ENCODE measurements at places on chromosomes 4 and X.
A peak's percentile ranks its signal among the peaks of the same experiment; 100 is the strongest.

DNA sequence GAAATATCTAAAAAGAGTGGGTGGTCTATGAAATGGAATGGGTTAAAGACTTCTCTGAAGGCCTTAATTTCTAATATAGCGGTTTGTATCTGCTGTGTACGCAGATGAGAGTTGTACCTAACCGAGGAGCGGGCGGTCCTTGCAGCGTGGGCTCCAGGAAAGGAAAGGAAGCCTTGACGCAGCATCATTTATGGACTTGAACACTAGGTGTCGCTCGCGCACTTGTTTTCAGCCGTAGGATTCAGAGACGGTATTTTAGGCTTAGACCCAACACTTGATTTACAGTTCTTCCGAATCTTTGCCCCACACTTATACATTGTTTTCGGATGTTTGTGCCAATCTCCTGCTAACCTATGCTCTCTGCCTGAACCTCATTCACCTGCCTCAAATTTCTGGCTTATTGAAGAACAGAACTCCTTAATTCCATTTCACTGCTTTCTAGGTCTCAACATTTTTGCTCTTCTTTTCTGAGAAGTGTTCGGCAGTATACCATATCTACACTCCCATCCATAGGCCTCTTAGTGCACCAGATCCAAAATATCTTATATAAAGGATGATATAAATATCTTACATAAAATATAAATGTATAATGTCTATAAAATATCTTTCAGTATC is 48.9 kb upstream of the AADAT start:
- peak; percentile 70 for DNase-seq

GRCh38 chr4:17347445-17347844 is 164.4 kb downstream of the QDPR start:
- peak; percentile 27 for DNase-seq

DNA sequence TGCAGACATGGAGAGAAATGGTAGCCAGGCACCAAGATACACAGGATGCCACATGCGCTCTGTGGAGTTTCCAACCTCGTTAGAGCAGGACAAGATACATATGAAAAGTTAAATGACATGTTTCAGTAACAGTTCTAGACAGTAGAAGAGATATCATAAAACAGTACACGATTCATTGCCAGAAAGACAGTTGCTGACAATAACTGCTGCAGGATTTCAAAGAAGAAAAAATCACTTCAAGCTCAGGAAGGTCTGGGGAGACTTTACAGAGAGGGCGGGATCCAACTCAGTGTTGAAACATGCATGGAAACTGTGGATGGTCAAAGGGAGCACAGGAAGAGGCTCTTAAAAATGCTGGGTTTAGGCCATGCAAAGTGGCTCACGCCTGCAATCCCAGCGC is 31.0 kb downstream of the DCTD start:
- no peak for DNase-seq

- DNase-seq: no peak
Observed at GRCh38 chrX:137353404-137353803, 212.5 kb upstream of the ZIC3 start.

DNA sequence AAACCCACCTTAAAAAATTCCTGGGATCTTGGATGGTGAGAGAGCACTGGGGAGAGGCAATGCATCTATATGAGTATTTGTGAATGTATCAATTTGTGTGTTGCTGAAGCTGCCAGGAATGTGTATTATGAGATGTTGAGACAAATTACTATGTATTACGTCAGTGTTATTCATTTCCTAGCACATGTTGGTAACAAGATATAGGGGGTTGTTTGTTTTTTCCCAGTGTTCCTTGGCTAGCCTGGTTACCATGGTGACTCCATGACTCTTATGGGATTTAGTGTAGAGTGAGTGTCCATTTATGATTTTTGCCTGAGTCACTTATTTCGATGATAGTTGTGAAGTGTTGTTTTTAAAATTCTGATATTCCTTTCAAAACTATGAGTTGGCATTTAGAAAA is 65.6 kb downstream of the RAB40A start:
- no peak for DNase-seq

DNA sequence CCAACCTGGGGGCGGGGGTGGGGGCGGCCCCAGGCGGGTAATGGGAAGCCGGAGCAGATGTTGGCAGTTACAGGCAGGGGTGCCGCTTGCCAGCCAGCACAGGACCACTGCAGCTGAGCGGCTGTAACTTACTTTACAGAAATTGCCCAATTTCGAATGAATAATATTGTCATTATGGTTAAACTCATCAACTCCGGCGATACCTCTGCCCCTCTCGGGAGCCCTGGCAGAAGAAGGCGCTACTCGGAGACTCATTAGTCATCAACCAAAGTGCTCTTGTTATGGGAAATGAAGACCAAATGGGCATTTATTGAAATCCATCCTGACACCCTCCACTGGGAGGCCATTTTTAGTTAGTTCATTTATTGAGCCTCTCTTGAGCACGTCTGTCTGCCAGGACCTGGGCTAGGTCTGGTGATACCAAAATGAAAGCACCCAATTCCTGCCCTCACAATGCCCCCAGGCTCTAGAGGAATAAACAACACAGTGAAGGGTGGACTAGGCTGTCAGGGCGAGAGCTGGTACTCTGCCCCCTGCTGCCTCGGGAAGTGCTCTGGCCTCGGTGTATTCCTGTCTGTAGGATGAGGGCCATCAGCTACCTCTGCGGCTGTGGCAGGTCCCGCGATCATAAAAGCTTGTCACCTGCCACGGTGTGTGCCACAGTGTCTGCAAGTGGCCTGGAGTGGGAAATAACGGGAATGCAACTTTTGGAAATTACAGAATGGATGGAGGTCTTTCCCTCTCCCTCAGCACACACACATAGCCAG is 159.1 kb upstream of the PSAPL1 start:
- no peak for DNase-seq

- DNase-seq: no peak
Observed at GRCh38 chr4:138216272-138216867, 25.8 kb downstream of the SLC7A11 start.

GRCh38 chr4:39384563-39384962 is 18.4 kb upstream of the RFC1 start:
- no peak for DNase-seq

- DNase-seq: no peak
Observed at GRCh38 chr4:168263039-168263438, 55.5 kb downstream of the DDX60 start.

DNA sequence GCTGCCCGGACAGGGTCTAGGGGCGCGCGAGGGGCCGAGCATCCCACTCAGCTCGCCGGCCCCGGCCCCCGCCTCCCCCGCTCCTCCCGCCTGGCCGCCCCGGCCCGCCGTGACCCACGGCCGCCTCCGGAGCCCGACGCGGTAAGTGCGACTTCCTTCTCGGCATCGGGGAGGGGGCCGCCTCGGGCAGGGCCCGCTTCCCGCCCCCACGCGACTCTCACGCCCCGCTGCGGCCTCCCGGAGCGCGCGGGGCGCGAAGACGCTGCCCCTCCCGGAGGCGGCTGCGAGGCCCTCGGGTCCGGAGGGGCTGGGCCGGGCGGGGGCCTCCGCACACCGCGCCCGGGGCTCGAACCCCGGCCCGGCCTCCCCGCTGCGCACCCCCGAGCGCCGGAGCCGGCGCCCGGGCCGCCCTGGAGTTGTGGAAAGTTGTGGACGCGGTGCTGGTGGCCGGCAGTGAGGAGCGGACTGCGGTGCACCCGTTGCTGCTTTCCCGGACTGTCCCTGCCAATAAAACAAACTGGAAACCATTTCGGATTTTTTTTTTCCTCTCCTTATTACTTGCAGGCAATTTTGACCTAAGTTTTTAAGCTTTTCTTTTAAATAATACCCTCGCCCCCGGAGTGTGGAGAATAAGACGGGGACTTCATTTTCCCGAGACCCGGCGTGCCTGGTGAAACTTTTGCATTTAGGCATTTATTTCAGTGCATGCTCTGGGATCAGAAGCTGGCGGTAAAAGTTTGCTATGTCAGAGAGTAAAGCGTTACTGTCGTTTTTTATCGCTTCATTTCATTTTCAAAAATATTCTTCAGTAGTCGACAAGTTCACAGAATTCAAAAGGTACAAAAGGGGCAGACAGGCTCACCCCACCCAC is 13.0 kb upstream of the TMEM156 start:
- DNase-seq: peak; percentile 46

DNA sequence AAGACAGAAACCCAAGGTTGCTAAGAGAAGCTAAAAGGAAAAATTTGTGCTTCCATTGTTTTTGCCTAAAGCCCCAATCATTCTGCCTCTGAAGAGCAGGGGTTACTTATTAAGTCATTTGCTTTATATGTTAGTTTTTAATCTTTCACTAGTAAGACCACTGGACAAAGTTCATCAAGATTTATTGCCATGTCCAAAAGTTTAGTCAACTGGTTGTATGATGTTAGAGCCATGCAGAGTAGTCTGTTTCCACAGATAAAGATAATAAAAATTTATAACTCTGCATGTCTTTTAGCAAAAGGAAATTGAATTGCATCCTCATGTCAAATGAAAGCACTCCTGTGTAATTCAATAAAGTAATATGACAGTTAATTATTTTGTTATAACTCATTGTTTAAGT is 75.8 kb upstream of the PRKG2 start:
- DNase-seq: no peak

GRCh38 chr4:147094238-147094637 is 148.6 kb upstream of the TTC29 start:
- DNase-seq: no peak

DNA sequence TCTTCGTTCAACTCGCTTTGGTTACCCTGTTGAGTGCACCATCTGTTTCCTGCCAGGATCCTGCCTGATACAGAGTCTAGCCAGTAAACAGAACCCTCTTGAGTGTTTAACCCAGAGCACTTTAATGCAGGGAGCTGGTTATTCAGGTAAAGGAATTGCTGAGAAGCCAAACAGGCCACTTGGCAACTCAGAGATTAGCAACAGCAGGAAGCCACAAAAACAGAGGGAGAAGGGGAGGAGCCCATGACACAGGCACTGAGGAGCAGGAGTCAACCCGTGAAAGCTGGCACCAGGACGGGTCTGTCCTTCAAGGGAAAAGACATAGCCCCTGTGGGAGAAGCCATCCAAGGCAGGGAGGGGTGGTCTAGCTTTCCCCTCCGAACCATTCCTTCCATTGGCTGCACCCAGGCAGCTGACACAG is 641.4 kb downstream of the ZNF674 start:
- no peak for DNase-seq

DNA sequence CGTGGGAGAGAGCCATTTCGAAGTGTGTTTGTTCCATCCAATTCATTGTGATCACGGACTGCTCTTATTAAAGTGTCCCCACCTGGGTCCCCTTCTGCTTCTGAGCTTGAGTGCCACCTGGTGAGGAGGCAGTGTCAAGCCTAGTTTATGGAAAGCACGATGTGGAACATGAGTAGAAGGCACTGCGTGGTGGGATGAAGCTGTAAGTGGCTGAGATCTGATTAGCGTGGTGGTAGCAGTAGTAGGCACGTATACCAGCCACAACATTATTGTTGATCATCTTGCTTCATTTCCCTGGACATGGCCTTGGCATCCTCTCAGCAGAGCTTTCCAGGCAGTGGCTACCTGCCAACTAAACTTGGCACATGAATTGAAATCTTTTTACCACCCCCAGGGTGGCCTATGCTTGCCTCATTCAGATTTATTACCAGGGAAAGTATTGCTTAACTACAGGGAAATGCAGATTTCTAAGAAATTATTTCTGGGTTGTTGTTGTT is 46.4 kb downstream of the GPAT3 start:
- peak; percentile 27 for DNase-seq

DNA sequence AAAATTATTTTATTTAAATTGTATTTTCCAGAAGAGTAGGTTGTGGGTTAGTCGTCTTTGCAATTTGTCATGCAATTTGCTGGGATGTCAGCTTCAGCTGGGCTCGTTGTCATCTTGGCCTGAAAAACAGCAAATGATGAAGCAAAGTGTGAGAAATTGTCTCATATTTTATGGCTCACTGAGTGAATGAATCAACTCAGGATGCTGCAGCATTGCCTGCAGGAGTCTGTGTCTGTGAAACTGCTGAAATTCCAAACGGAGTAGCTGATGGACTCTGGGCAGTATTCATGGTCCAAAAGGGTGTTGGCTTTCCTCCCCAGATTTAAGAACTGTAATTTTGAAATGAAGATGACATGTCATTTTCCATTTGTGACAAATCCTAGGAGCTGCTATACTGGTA is 37.2 kb downstream of the CXCL8 start:
- DNase-seq: peak; percentile 25

GRCh38 chr4:17476853-17477252 is 35.0 kb downstream of the QDPR start:
- no peak for DNase-seq

- DNase-seq: no peak
Observed at GRCh38 chrX:155876704-155877103, 4.4 kb upstream of the VAMP7 start.

DNA sequence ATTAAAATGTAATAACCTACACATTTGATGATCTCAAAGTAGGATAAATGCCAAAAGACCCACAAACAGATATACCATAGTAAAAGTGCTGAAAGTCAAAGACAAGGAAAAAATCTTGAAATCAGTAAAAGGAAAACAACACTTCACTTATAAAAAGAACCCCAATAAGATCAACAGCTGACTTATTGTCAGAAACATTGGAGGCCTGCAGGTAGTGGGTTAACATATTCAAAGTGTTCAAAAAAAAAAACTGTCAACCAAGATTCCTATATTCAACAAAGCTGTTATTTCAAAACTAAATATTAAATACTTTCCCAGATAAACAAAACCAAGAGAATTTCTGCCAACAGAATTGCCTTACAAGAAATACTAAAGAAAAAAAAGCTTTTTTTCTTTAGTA is 347.1 kb downstream of the GUCY2F start:
- no peak for DNase-seq

DNA sequence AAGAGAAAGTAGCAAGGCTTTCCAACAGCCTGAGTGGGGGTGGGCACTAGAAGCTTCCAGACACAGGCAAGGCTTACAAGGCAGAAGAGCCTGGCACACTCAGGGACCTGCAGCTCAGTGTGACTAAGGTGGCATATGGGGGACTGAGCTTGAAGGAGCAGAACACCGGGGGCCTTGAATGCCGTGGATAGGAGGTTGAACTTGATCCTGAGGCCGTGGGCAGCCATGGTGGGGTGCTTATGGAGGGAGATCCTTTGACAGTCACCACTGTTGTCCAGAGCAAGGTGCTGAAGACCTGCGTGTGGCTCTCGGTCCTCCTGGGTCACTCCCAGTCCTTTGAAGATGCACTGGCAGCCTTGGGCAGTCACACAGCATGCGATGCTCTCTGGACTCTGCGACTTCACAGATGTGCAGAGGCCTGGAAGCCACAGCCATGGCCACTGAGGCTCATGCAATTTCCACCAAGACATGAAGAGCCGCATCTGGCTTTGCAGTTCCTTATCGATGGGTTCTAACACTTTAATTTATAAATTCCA is 18.3 kb downstream of the C4orf50 start:
- no peak for DNase-seq

DNA sequence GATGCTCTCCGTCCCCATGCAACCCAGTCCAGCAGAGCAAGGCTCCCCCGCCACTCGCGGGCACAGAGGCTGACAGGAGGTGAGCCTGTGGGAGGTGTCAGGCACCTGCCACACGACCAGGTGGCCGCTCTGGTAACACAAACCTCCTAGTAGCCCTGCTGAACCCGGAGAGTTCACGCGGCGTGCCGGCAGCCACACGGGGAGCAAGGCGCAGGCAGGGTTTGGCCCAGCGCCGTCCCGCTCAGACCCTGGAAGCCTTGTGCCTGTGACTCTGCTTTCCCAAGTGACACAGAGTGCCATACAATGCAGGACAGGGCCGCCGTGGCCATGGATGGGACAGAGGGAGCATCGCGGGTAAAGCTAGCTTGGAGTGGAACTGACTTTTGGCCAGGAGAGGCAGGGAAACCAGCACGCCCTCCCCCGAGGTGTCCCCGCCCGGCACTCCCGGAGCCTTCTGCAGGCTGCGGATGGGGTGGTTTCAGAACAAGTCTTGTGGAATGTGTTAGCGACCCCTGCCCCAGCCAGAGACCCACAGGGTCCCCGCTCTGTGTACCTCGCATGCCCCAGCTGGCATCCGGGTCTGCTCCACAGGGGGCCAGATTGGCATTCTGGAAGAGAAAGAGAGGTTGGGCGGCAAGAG is 44.7 kb upstream of the AFAP1 start:
- no peak for DNase-seq

Measured in ACHN (cell line).